ENCODE measurements at places on chromosomes 7 and 10.

DNA sequence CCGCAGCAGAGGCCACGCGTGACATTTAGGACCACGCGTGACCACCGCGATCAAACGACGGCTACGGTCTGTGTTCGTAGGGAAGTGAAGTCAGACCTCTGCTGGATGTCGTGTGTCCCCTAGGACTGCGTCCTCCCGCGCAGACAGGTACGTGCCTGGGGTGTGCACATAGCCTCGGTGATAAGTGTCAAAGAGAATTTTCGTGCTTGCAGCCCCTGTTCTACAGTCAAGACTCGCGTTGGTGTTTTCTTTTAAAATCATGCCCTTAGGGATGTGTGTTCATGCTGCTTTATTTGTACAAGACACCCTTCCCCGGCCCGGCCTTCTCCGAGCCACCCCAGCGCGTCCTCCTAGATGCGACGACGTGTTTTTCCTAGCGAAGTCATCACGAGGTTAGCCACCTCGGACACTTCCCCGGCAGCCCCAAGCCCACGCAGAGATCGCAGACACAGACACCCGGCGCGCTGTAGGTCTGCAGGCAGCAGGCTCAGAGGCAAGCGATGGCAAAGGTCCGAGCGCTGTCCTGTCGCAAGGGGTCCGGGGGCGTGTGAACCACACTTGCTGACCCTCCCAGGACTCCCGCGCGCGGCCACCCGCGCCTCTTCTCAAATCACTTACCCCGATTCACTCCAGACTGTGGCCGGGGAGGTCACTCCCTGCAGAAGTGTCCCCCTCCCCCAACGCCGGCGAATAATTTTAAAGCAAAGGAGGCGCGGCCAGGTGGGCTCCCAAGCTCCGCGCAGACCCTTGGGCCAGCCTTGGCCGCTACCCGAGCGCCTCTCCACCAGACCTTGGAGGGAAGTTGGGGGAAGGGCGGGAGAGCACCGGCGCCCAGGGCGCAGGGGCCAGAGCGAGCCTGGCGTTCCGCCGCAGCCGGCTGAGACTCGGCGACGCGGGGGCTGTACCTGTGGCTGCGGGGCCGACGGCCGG, 552 bp downstream of the MKX start:
- no peak for DNase-seq

DNA sequence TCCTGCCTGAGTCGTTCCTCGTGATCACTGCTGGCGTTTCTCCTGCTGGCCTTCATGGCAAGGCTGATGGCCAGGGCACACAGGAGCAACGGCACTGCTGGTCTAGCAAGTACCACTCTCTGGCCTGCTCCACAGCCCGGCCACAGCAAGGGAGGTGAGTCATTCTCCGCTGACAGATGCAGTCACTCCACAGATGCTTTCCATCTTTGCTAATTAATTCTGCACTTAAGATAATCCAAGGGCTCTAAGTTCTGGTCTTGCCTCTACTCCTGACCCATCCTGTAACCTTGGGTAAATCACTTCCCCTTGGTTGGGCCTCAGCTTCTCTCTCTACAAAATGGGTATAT, 244.4 kb downstream of the RPS24 start:
- no peak for DNase-seq

DNA sequence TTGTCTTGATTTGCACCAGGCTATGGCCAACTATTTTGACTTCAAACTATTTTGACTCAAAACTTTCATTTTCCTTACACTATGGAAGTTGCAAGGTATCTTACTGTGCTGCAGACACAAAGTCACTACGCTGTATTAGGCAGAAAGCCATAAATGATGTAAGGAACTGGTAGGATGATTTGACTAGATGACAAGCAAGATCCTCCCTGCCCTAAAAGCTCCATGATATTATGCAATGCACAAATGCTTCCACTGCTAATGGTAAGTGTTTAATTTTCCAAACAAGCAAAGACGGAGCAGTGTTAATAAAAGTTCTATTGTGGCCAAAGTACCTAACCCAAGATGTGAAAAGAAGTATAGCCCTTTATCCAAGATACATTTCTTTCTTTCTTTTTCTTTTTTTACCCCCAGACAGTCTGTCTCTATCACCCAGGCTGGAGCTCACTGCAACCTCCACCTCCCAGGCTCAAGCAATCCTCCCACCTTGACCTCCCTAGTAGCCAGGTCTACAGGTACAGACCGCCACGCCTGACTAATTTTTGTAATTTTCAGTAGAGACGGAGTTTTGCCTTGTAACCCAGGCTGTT, 98.2 kb downstream of the ANK3 start:
- DNase-seq: no peak

DNA sequence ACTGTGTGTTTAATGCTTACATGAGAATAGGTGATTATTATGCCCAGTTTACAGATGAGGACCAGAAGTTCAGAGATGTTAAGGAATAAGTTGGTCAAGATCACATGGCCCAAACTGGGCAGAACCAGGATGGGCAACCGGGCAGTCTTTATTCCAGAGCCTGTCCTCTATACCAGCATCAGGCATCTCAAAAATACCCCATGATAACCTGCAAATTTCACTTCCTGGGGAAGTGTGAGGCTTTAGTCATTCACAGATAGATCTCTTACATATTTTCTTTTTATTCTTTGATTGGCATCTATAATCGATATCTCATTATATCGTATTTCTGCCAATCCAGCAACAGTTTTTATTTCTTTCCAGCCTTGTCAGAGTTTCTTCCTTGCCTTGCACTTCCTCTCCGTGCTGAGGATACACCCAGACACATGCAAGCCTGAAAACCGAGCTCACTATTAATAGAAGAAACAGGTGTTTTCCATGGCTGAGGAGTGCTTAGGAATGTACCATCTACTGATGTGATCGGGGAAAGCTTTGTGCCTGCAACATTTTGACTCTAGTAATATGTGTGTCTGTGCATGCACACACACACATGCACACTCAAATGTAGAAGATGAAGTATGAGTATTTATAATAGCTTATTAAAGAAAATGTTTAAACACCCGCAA, 82.4 kb downstream of the CREM start:
- no peak for DNase-seq

- DNase-seq: no peak
These were observed 7.3 kb upstream of the RHOBTB1 start for GRCh38 chr10:60951272-60951724.

- DNase-seq: no peak
These were observed 165.6 kb downstream of the ZEB1 start for GRCh38 chr10:31484431-31485135.

GRCh38 chr7:115009139-115009538, 87.2 kb downstream of the MDFIC start:
- DNase-seq: no peak

DNA sequence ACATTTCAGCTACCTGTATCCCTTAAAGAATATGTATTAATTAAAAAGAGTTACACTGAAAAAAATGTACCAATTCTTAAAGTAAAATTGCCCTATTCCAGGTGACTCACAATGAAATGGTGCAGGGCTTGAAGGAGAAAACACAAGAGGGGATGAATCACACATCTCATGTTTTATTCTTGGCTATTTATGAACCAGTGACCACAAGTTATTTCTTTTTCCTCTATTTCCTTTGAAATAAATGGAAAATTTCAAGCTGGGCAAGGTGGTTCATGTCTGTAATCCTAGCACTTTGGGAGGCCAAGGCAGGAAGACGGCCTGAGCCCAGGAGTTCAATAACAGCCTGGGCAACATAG, 106.8 kb downstream of the UBE2H start:
- DNase-seq: no peak

- DNase-seq: no peak
These were observed 862.6 kb downstream of the NRG3 start for GRCh38 chr10:82737549-82737948.

GRCh38 chr10:82378146-82378545, 503.2 kb downstream of the NRG3 start:
- no peak for DNase-seq

DNA sequence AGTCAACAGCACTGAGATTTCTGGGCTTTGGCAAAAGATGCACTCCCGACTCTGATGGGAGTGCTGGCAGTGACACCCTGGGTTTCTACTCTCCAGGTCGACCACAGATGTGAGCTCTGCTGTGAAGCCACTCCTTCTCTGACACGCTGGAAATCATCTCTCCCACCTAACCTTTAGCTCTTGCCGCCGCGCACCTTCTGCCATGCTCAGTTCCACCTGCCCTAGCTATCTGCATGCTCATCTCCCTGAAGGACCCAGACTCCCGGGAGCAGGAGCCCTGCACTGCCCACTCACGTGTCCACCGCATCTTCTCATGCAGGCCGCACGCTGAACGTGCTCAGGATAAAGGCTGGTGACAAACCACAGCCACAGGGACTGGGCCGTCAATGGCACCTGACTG, 174.8 kb downstream of the TNS3 start:
- no peak for DNase-seq

DNA sequence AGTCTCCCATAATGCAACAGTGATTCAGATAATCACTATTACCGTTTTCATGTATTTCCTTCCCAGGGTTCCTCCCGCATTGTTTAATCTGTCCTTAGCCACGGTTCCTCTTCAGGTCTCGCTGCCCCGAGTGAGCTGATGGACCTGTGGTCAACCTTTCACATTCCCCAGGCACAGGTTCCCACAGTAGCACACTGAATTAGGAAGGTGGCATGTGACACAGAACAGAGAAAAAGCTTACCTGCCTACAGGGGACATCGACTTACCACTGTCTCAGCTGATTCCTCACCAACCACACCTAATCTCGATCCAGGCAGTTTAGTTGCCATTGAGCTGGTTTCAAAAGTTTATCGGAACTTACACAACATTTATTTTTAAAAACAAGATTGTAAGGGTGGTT, 72.2 kb downstream of the MTURN start:
- no peak for DNase-seq

DNA sequence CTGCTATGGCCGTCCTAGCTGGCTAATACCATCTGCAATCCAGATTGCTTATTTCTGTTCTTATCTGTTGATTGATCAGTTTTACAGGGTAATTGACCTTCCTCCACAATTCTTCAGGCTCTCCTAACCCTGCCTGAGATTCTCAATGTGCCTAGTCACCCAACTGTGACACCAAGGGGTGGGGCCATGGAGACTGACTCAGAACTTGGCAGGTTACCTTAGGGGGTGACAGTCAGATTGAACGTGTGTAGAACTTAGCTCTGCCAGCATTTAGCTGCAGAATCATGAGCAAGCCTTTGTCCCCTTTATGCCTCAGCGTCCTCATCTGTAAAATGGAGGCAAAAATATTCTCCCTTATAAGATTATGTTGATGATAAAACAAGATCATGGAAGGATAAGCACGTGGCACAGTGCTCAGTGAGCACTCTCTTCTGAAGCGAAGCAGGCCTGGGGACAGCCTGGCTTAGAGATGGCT, 19.1 kb upstream of the LEP start:
- DNase-seq: no peak

DNA sequence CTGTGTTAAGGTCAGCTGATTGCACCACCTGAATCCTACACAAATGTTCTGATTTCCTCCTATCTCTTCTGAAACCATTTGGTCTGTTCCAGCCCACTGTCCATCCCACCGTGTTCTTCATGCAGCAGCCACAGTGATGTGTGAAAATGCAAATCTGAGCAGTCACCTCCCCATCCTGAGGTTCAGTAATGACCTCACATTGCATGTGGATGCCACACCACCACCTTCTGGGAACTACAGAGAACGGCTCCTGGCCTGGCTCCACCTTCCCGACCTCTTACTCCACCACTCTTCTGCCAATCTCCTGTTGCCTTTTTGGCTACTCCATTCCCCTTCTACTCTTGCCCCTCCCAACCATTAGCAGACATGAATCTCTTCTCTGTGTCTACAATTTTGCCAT, 244.4 kb downstream of the TNS3 start:
- DNase-seq: no peak

GRCh38 chr7:44565795-44566559, 7.7 kb downstream of the DDX56 start:
- no peak for DNase-seq

DNA sequence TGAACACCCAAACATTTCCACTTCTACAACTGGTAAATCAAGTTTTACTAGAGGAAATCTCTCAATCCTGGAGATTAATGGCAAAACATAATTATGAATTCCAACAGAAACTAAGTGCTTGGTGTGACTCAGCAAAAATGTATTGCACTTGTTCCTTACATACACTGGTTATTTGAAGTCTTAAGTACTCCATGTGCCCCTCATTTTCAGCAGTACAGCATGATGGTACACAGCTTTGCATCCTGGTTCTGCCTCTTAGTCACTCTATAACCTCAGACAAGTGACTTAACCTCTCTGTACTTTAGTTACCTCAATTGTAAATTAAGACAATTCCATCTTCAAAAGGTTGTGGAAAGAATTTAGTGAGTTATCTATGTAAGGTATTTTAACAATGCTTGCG, 12.9 kb downstream of the SLC16A12 start:
- DNase-seq: no peak

- no peak for DNase-seq
These were observed 193.8 kb downstream of the EBF3 start for GRCh38 chr10:129770286-129770685.

DNA sequence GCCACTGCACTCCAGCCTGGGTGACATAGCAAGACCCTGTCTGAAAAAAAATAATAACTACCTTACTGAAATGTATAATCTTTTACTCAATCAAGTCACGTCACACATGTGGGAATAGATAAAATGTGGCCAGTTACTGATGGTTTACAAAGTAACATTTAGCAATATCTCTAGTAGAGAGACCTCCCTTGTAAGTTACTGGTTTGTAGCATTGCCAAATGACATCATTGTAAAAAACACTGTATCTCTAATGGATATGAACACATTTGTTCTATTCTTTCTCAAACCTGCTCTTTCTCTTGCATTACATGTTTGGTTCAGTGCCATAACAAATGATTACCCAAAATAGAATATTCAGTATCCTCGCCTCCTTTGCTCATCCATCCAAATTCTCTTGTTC, 18.8 kb downstream of the TET1 start:
- no peak for DNase-seq
